ENCODE measurements at places on chromosomes 1 and 21.

DNA sequence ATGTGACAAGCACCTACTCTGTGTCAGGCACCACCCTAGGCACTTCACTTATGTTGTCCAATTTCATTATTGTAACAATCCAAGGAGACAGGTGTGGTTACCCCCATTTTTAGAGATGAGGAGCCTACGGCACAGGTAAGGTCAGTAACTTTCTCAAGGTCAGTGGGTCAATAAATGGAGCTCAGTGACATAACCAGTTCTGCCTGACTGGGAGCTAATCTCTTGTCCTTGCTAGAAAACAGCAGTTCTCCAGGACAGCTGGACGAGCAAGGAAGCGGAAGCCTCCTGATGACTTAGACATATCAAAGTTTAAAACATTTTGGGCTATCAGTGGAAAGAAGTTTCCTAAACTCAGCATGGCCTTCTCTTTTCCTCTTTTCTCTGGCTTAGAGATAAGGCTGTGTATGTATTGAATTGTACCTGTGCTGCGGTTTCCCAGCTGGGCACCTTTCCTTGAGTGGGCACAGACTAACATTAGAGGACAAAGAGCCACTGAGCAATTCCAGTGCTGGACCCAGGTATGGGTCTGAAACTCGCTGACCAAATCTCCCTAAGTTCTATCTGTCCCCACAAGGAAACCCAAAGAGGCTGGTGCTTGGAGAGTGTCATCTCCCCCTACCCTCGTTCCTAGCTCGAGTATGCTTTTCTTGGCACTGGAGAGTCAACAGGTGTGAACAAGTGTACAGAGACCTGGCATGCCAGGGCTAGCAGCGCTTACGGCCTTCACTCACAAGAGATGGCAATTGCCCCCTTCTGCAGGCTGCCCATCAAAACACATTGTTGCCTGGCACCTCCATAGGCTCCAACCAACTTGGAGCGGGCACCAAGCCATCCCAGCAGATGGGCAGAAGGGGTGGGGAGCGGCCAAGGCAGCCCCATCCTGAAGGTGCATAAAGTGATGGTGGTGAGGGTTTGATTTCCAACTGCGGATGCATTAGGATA, 456.1 kb upstream of the PROX1 start:
- DNase-seq, result no peak

DNA sequence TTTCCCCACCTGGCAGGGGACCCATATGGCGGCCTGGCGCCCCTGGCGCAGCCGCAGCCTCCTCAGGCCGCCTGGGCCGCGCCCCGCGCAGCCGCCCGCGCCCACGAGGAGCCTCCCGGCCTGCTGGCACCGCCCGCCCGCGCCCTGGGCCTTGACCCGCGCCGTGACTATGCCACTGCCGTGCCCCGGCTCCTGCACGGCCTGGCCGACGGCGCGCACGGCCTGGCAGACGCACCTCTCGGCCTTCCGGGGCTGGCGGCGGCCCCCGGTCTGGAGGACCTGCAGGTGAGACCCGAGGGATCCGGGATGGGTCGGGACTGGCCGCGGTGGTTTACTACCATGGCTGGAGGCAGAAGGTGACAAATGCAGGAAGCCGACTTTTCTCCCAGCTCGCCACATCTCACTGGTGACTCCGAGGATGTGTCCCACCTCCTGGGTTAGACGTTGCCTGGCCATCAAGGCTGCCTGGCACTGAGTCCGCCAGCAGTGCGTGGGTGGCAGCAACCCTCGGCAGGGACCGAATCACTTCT, 1.1 kb downstream of the TFAP2E start:
- DNase-seq, result no peak

DNA sequence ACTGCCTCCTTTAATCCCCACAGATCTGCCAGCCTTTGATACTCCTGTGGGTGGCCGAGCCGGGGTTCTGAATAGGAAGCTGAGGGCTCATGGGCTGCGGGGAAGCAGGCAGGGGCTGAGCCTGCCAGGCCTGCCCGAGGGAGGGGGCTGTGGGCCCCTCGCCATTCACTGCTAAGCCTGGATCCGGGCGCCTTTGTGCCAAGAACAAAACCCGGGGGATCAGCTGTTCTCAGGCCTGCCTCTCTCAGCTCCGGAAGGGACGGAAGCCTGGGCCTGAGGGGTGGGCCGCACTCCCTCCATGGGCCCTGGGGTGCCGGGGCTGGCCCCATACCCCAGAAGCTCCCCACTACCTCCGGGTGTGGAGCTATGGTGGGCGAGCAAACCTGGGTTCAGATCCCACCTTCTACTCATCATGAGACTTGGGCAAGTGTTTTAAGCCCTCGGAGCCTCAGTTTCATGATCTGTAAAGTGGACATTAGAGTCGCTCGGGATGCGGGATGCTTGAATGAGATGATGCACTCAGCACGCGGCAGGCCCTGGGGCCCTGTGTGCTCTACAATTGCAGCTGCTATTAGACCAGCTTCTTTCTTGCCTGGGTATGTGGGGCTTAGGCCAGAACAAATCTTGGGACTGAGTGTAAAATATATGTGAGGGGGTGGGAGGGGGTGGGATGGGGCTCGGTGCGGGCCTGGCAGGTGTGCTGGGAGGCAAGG, 19.2 kb upstream of the EPHA2 start:
- DNase-seq, result no peak

DNA sequence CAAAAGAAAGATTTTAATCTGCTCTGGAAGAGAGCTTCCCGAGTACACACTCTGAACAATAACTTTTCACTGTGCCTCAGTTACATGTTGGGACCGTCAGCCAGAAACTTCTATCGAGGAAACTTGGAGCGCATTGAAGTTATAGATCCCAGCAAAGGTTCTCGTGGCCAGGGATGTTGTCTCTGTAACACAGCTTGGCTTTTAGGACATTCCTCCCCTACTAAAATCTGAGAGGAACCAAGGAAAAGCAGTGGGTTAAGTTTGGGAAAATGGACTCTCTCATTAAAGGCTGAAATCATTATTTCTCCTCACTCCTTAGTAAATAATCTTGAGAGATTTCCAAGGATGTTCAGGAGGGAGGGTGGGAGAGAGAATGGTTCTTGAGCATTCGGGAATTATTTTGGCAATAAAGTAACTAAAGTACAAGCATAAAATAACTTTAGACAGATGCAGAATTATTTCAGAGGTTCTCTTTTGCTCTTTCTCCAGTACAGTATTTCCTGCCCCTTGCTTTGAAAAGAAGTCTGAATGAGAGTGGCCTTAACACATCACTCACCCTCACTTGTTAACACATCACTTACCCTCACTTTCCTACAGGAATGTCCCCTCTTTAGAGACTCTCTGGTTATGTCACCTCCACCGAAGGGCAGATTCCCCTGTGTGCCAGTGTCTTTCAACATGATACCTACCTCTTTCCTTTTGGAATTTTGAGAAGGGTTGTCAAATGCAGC, 1.8 kb upstream of the NFIA start:
- no peak for DNase-seq

All from stimulated activated CD8-positive, alpha-beta memory T cell treated with anti-CD3 and anti-CD28 coated beads, Interleukin-7, amount 100 ng/mL, for 24 hours (primary cell).